ENCODE measurements at places on chromosomes 4 and X. TPM values are rescaled to one million over a fixed set of nuclear protein-coding genes. Genes with fewer than 3 reads are reported as not detected.

DNA sequence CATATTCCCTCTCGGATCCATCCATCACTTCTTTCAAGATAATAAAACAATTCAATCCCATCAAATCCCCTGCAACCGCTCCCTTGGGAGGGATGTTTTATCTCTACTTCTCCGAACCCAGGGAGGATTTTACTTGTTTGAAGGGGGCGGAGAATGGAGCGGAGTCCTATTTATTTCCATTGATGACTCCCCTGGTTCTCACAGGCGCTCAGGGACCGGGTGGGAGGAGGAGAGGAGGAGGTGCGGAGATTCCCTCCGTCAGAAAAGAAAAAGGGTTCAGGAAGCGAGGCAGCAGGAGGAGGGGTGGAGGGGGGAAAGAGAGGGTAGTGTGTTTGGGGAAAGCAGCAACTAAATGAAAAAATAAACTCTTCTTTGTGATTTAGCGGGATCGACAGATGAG, 2.1 kb downstream of the NDNF start:
- no peak for DNase-seq
- no peak overlapping the region for H3K27ac ChIP-seq
- no peaks in the 10 kb centered on the region for H3K36me3 ChIP-seq

- H3K4me1 ChIP-seq = no peaks in the 10 kb centered on the region
- no peaks in the 10 kb centered on the region for H3K27me3 ChIP-seq
- no peak for DNase-seq
- no peak overlapping the region for H3K4me3 ChIP-seq
Measured at GRCh38 chr4:188551156-188551555, 411.9 kb downstream of the TRIML1 start.

DNA sequence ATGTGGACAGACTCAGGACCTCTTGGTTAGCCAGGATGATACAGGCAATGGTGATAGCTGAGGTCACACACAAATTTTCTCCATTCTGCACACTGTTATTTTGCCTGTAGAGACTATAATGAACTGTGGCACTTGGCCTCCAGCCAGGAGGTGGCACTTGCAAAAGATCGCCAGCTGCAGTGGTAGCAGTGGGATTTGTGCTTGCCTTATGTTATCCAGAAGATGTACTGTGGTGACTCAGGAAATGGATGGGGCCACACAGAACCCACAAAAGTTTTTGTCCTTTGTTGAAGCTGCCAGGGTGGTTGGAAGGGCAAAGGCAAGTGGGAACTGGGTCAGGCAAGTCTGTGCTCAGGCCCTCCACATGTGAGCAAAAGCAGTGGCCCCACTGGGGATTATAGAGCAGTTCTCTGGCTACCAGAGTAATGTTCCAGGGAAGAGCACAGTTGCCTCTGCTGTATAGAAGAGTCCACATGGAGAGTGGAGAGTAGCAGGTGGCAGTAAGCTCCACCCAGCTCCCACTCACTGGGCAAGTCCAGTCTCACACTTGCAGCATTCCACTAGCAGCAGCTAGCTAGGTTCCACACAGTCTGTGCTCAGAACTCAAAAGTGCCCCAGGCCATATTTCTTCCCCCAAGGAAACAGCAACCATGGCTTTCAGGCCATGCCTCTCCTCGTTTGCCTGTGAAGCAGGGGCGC, 5.9 kb upstream of the C4orf17 start:
- H3K27ac ChIP-seq = no peak overlapping the region
- H3K4me3 ChIP-seq = no peak overlapping the region
- H3K4me1 ChIP-seq = peaks cover 49% of the 10 kb centered on the region
- H3K27me3 ChIP-seq = no peaks in the 10 kb centered on the region
- DNase-seq = no peak

GRCh38 chr4:62661821-62662220, 1461.7 kb downstream of the ADGRL3 start:
- no peak overlapping the region for H3K27ac ChIP-seq
- DNase-seq = no peak
- no peaks in the 10 kb centered on the region for H3K36me3 ChIP-seq
- no peak overlapping the region for H3K4me3 ChIP-seq
- H3K4me1 ChIP-seq = no peaks in the 10 kb centered on the region

The REELD1 gene
- total RNA-seq = 0.46 TPM

The FAM114A1 gene
- total RNA-seq = not detected

The GAGE12J gene
- total RNA-seq = not detected

Data from CD8-positive, alpha-beta memory T cell (primary cell).